ENCODE measurements at places on chromosomes 12 and 14. TPM values are rescaled to one million over a fixed set of nuclear protein-coding genes. Genes with fewer than 3 reads are reported as not detected.

DNA sequence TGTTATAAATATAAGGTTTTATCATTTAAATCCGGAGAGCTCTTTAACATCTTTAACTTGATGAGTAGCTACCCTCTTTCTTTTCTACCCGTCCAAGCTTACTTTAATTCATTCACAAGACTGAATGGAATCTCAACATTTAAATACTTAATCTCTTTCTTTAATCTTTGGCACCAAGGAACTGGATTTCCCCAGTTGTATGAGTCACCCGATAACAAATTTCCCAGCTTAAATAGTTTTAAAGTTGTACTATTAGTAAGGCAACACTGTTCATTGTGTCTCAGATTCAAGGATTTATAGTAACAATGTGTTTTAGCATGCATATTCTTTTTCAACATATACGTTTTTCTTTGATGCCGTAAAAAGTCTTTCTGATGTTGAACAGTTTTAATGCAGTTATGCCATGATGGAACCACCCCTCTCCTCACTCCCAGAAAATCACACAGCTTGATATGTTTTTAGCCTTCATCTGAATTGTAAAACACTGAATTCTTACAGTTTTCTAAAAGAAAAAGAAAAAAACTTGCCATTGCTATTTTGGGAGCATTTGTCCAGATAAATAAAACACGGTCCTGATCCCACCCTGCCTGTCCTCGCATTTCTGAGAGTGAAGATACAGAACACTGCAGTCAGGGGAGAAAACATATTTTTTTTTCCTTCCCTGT is 16.0 kb upstream of the LRP6 start:
- no peak for DNase-seq

DNA sequence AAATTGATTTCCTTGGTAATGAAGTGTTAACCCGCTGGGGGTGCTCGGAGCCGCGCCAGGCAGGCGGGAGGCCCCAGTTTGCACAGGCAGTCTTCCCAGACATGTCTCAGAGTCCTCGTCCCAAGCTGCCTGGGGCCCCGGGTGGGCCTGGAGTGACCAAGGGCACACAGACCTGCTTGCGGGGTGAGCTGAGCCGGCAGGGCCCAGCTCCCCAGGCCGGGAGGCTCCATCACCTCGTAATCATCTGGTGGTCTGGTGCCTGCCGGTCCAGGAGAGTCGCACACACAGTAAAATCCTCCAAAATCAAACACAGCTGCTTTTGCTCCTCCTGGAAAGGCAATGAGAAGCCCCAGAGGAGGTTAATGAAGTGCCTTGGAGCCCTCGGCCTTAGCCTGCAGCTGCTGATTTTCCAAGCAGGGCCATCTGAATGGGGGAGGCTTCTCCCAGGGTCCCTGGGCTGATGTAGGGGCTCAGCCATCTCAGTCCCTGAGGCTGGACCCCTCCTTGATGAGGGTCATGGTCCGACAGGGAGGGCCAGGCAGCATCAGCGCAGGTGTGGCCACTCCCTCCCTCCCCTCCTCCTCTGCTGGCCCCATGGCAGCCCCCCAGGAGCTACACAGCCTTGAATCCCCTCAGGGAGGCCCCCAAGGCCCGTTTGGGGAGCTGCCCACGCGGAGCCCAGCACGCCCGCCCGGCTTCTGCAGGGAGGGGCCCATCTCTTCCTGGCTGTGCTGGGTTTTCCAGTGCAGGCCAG is 39.4 kb upstream of the FBRSL1 start:
- DNase-seq: no peak

Gene UNC79
- total RNA-seq: not detected

Gene KRT71
- not detected for total RNA-seq

DNA sequence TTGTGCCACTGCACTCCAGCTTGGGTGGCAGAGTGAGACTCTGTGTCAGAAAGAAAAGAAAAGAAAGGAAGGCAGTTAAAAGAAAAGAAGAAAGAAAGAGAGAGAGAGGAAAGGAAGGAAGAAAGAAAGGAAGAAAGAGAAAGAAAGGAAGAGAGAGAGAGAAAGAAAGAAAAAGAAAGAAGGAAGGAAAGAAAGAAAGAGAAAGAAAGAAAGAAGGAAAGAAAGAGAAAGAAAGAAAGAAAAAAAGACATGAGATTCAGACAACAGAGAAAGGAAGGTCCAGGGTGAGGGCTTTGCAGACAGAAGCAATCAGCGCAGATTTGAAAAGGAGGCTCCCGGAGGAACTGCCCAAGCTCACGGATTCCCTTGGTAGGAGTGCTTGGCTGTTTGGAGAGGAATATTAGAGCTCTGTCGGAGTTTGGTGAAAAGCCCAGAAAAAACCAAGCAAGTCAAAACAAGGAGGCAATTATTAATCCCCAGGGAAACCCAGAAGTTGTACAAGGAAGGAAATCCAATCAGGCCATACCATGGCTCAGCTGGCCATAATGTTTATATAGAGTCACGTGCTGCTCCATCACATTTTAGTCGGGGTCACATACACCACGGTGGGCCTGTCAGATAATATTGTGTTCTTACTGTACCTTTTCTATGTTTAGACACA is 11.6 kb upstream of the CCDC85C start:
- no peak for DNase-seq

- DNase-seq: peak; percentile 96
These were observed at the start of gene ALG10 for GRCh38 chr12:34022079-34022830. Gene ALG10, plus strand, starts transcription at chr12:34022496. Its CDS starts 104 bp downstream, at chr12:34022600.

DNA sequence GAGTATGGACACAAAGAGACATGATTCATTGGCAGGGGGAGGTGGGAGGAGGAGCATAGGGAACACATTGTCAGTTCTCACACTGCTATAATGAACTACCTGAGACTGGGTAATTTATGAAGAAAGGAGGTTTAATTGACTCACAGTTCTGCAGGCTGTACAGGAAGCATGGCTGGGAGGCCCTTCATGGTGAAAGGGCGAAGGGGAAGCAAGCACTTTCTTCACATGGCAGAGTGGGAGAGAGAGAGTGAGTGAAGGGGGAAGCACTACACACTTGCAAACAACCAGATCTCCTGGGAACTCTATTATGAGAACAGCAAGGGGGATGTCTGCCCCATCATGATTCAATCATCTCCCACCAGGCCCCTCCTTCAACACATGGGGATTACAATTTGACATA is 391.8 kb downstream of the BMP4 start:
- no peak for DNase-seq
